NT2/D1 (cell line): ENCODE measurements at places on chromosomes 2 and 18.
A peak's percentile ranks its signal among the peaks of the same experiment; 100 is the strongest.

- DNase-seq, result peak; percentile 16
These were observed 45.2 kb upstream of the NYAP2 start for GRCh38 chr2:225354281-225354774.

DNA sequence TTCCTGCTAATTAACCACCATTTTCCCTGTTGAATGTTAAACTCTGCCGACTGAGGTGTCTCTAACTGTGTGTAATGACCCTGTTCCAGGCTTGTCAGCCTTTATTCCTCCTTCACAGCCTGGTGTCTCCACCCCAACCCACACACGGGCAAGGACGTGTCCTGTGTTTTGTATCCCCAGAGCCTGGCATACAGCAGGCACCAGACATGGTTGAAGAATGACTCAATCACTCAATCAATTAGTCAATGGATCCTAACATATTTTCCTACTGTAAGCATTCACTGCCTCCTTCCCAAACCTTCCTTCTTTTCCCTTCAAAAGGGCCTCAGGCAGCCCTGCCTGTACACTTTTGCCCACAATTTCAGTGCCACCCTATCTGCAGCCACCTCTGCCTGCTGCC, 2.7 kb upstream of the TNS1 start:
- DNase-seq, result no peak

- DNase-seq, result no peak
These were observed 106.9 kb upstream of the MSTN start for GRCh38 chr2:190169221-190170072.

GRCh38 chr2:157946919-157947557, 70.9 kb upstream of the ACVR1 start:
- DNase-seq, result no peak

- DNase-seq, result no peak
These were observed 7.3 kb upstream of the CNDP2 start for GRCh38 chr18:74488864-74489263.

DNA sequence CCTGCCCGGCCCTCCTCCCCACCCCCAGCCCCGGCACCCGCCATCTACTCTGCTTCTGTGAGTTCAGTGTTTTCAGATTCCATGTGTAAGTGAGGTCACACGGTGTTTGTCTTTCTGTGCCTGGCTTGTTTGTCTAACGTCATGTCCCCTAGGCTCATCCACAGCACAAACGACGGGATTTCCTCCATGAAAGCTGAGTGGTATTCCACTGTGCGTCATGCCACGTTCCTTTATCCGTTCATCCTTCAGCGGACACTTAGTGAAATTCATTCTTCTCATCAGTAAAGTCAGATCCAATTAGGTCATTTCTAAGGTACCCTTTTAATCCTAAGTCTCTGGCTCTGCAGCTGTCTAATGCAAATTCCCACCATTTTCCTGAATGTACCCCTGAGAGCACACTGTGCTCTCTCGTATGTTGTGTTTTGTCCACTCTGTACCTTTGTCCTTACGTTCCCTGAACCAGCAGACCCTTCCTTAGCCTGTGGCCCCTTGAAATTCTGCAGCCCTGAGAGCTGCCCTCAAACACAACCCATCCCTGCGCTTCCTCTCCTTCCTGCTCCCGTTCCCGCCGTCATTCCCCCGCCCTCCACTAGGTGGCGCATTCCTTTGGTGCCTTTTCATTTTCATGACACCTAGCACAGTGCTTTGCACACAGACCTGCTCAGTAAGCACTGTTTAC, 44.1 kb downstream of the TRAPPC12 start:
- DNase-seq, result peak; percentile 30

DNA sequence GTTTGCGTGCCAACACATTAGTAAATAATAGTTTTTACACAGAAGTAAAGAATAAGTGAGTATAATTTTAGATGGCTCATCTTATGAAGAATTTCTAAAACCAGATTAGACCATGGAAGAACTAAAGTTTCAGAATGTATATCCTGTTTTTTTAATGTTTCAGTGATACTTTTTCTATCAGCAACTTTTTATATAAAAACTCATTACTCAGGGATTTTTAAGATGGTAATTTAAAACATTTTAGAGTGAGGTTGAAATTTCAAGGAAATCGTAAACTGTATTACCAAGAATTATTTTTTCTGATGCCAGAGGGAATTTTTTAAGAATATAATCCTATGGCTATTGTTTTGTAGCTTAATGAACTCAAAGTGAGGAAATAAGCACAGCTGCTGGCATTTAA, 128.5 kb upstream of the FANCL start:
- DNase-seq, result no peak

GRCh38 chr2:118112771-118113334, 24.6 kb downstream of the INSIG2 start:
- DNase-seq, result no peak

- DNase-seq, result no peak
These were observed 57.6 kb upstream of the ZNF532 start for GRCh38 chr18:58806826-58807714.

DNA sequence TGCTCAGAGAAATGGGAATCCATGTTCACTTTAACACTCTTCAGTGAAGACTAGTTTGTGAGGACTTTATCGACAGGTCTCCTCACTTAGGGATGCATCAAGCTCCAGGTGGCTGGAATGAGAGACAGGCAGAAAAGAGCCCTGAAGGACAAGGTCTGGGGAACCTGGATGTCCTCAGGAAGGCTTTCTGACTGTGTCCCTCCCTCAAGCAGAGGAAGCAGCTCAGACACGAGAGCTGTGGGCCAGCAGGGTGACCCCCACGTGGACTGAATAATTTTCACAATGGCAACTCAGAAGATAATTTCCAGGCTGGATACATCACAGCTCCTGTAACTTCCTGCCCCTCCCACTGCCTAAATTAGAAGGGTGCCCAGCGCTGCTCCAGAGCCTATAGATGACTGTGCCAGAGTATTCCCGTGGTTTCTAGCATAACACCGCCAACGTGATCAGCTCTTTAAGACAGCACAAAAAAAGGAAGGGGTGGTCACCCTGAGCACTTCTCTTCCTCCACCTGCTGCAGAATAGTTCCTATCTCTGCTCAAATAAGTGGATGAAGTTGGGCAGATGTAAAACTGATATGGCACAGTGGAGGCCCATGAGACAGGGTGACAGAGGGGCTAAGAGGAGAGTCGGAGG, 25.7 kb upstream of the NCK2 start:
- no peak for DNase-seq

DNA sequence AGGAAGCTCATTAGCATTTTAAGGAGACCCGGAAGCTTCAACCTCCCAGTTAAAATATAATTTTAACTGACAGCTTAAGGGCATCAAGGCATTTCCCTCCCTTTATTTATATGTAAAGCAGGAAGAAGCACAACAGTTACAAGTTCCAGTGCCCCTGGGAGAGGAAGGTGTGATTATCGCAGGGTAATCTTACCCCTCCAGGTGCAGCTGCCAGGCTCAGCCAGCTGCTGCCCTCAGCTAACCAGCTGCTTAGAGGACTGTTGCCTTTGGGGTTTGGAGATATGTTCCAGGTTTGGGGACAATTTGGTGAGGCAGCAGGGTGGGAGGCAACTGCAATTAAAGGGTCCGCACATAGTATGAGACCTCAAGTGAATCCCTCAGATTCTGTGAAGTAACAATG, 55.3 kb upstream of the SETBP1 start:
- no peak for DNase-seq

GRCh38 chr2:23505984-23506380, 121.0 kb downstream of the KLHL29 start:
- DNase-seq, result no peak

- DNase-seq, result no peak
These were observed 1.7 kb upstream of the LCLAT1 start for GRCh38 chr2:30445266-30445821.

DNA sequence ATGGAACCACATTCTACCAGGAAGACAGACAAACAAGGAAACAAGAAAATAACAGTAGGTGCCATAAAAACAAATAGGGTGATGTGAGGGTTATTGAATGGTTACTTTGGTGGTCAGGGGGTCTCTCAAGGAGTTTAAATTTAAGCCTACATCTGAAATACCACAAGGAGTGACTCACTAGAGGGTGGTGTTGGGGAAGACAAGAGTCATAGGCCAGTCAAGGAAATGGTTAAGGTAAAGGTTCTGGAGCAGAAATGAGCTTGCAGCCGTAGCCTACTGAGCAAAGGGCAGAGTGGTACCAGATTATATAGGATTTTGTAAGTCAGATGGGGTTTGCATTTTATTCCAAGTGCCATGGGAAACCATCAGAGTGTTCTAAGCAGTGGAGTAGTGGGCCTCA, 135.6 kb upstream of the DAPL1 start:
- DNase-seq, result no peak

- no peak for DNase-seq
These were observed 5.8 kb upstream of the RDH14 start for GRCh38 chr2:18566145-18566769.

- no peak for DNase-seq
These were observed 566.4 kb downstream of the ZEB2 start for GRCh38 chr2:143953451-143954030.

DNA sequence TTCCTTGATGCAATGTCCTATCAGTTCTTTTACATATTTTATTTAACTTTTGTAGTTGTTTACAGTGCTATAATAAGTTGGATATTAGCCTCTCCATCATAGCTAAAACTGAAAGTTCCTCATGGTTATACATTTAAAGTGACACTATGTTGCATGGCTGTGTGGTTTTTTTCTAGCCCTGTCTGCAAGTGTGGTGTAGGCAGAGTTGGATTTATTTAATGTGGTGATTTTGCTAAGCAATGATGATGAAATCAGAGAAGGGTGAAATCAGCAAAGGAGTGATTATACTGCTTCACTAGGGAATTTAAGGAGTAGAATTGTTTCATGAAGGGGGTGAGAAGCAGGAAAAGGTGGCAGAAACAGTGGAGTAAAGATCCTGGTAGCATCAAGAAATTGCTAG, 18.3 kb upstream of the ENOSF1 start:
- no peak for DNase-seq

- DNase-seq, result no peak
These were observed 53.9 kb downstream of the NCK2 start for GRCh38 chr2:105798595-105798994.

GRCh38 chr18:46660957-46661749, 4.1 kb upstream of the LOXHD1 start:
- DNase-seq, result no peak

DNA sequence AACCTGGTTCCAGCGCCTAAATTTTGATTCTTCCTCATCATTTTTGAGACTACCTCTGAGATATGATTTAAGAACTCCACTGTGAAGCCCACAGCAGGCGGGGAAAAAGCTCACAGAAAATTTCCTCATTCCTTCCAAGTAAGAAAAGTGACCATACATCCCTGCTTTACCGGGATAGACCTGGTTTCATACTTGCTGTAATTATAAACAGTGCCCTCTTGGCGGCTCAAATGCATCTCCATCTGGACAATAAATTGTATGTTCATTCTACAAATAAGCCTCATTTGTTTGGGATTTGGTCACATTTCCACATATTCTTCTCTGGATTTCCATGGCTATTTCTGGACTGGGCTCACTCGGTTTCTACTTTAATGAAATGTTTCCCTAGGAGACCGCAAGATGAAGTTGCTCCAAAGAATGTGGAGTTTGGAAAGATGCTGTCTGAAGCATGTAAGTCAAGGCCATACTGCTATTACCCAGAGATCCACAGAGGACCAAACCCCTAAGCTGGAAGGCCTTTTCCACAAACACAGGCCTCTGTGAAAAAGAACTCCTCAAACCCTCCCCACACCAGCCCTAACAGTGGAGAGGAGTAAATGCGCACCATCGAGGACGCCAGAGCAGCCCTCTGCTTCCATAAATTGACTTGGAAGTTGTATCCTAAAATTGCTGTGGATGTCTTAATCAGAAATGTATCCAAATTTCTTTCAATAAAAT, 13.9 kb downstream of the STAT1 start:
- DNase-seq, result no peak

- DNase-seq, result no peak
These were observed 20.4 kb upstream of the CCL20 start for GRCh38 chr2:227793148-227793712.

DNA sequence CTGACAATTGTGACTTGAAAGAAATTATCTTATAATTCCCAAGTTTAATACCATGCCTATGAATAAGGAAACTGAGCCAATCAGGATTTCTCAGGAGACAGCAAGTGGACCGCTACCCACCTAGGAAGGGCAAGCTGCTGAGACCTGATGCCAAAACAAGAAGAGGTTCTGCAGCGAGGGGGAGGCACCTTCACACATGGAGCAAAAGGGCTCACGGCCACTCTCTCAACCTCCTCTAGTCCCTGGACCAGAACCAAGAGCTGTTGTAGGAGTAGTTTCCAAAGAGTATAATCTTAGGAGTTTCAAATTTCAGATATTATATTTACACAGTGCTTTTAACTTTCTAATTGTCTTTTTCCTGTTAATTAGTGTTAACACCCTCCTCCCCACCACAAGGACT, 154.7 kb upstream of the ETAA1 start:
- no peak for DNase-seq

- DNase-seq, result no peak
These were observed 89.1 kb downstream of the SCN2A start for GRCh38 chr2:165328272-165328671.
